ENCODE measurements at places on chromosomes 1 and 21.

DNA sequence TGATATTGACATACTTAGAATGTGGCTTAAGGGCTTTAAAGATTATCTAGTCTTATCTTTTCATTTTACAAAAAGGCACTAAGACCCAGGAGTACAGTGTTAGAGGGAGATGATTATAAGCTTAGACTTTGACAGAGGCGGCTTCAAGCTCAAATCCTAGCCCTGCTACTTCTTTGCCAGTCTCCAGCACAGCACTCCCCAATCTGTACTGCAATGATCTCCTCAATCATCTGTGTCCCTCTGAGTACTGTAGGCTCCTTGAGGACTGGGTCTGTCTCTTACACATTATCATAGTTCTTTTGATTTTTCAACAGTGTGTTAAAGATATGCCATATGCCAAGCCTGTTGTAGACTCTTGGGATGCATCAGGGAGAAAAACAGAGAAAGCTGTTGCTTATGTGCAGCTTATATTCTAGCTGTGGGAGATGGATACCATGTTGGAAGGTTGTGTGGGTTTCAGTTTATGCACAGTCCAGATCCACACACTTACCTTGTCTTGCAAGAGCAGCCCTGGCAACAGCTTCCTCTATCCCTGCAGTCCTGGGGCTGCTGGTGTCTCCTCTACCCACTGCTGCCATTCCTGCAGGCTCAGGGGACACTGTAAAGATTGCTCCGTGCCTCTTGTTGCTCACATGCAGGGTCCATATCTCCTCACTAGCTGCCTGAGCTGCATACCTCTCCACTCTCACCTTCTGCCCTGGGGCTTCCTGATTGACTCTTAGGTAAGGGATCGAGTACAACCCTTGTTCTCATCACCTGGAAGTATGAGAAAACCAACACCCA is 103.9 kb upstream of the TSPAN2 start:
- no peak for DNase-seq

DNA sequence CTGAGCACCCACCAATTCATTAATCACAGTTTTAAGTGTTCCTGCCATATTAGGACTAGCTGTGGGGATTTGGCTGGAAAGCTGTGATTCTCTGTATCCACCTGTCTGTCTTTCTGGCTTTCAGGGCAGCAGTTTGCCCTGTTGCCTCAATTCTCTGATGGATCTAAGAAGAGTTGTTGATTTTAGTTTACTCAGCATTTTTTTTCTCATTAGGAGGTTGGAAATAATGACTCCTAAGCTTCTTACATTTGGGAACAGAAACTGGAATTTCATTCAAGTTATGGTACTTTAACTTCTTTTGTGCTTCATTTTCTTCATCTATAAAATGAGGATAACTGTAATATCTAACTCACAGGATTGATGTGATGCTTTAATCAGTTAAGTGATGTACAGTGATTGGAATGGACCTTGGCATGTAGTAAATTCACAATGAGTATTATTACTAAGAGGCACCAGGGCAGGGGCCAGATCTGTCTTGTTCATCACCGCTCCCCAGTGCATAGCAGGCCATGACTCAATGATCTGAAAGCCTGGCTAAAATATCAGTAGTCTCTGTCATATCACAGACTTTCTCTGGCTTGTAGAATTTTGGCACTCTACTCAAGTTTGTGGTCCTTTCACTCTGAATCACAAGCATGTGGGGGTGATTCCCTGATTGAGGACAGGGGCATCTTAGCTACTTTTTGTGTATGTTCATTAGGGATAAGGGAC is 51.4 kb upstream of the GREM2 start:
- no peak for DNase-seq

- DNase-seq = no peak
These were observed 24.2 kb downstream of the MAEL start for GRCh38 chr1:167013108-167013929.

GRCh38 chr1:33434363-33434750 is 3.5 kb upstream of the PHC2 start:
- DNase-seq = no peak

DNA sequence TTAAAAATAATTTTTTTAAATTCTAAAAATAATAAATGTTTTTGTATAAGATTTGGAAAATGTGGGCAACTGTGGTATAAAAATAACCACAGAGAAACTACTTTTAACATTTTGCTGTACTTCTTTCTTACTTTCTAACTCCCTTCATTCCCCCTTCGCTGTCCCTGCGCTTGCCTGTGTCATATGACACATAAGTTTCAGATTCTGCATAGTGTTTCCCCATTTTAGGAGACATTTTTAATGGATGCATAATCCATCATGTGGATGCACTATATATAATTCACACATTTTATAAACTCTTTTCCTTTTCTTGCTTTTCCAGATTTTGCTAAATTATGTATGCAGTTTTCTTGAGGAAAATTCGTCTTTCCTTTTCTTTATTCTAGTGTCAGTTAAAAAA is 16.3 kb downstream of the ATG4C start:
- no peak for DNase-seq

- DNase-seq = no peak
These were observed 15.7 kb upstream of the ATP13A2 start for GRCh38 chr1:17027403-17027802.

DNA sequence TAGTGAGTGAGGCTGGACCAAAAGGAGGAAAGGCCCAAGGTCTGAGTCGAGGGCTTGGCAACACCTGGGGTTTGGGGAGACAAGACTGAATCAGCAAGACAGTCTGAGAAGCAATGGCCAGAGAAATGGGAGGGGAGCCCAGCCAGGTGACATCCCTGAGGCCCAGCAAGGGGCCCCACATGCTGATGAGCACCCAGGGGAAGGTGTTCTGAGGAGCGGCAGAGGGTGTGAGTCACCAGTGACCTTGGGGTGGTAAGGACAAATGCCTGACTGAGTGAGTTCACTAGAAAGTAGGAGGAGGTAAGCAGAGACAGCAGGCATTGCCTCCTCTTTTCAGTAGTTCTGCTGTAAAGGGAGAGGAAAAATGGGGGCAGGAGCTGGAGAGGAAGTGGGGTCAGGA is 192.4 kb upstream of the GALNT2 start:
- DNase-seq = no peak

- DNase-seq = no peak
These were observed 43.3 kb upstream of the USP25 start for GRCh38 chr21:15686506-15686905.

DNA sequence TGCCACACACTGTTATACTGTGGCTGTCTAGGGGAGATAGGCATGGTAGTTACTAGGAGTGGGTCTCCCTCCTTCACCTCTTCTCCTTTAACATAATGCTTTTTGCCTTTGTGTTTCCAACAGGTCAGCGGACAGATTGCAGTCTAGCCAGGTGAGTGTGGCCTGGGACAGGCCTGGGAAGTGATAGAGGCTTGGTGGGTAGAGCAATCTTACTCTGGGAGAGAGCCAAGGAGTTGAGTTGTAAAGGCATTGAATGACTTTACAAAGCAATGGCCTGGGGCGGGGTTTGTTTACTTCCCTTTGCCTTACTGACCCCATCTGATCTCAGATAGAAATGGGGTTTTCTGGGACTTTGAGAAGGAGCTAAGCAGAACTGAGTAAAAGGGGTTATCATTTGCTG is 51.0 kb upstream of the IKBKE start:
- no peak for DNase-seq

DNA sequence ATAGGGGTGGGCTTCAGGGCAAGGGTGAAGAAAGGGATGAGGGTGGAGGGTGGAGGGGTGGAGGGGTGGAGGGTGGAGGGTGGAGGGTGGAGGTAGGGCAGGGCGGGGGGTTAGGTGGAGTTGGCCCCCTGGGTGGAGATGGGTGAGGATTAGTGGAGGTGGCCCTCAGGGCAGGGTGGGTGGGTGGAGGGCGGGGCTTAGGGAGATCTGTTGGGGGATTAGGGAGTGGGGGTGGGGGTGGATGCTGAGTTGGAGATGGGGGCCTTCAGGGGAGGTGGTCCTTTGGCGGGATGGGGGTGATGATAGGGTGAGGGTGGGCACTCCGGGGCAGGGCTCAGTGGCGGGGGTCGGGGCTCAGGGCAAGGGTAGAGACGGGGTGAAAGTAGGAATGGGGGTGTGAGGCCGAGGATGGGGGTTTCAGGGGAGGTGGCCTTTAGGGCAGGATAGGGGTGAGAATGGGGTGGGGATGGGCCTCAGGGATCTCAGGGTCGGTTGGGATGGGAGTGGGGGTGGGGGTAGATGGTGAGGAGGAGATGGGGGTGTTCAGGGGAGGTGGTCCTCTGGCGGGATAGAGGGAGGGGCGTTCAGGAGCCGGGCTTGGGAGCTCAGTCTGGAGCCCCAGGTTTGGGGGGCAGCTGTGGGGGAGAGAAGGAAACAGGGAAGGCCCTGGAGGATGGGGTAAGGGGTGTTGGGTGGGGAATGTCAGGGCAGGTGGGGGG is 800 bp upstream of the DNMT3L start:
- no peak for DNase-seq

GRCh38 chr1:230758709-230759368 is 11.7 kb downstream of the CAPN9 start:
- peak; percentile 70 for DNase-seq

- DNase-seq = no peak
These were observed 27.1 kb upstream of the PTPRF start for GRCh38 chr1:43503534-43503933.

- no peak for DNase-seq
These were observed 7.0 kb upstream of the ABCD3 start for GRCh38 chr1:94411237-94411636.

DNA sequence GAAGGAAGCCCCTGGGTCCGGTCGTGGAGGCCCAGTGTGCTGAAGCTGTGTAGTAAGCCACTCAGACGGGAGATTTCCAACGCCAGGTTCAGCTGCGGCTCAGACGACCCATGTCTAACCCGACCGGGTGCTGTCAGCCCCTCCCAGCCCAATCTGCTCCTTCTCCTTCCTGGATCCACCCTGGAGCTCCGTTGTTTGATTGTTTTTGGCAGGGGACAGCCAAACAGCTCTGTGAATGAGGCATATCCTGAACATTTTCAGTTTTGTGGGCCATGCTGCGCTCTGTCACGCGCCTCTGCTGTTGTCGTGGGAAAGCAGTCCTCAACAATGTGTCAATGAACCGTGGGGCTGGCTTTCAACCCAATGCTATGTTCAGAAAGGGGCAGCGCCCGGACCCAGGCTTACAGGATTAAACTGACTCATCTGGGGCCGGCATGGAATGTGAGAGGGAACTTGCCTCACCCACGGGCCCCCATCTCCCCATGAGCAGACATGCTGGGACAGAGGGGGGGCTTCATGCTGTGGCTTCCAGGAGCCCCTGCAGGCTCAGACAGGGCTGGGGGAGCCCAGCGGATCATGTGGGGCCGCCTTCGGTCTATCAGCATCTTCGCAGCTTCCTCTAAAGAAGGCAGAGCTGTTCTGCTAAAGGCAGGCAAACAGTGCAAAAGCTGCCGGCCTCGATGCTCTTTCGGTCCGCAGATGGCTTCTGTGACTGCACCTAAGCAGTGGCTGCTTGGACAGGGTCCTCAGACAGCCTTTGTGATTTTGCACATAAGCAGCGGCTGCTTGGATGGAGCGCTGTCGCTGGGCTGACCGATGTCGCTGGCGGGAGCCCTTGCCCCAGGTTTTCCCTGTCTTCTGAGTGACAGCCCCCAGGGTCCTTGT is 101.7 kb downstream of the RIPK4 start:
- peak; percentile 56 for DNase-seq

DNA sequence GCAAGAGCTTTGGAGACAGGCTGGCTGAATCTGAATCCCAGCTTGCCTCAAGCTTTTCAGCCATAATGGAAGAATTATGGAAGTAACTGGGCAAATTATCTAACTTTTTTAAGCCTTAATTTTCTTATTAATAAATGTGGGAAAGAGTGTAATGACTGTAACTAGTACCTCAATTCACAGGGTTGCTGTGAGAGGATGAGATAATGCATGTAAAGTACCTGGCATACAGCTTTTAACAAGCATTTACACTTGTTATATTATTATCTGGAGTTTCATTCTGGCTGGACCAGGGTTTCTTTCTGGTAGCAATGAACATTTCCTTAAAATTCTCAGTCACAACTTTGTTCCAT is 15.9 kb upstream of the TNFSF4 start:
- DNase-seq = no peak

DNA sequence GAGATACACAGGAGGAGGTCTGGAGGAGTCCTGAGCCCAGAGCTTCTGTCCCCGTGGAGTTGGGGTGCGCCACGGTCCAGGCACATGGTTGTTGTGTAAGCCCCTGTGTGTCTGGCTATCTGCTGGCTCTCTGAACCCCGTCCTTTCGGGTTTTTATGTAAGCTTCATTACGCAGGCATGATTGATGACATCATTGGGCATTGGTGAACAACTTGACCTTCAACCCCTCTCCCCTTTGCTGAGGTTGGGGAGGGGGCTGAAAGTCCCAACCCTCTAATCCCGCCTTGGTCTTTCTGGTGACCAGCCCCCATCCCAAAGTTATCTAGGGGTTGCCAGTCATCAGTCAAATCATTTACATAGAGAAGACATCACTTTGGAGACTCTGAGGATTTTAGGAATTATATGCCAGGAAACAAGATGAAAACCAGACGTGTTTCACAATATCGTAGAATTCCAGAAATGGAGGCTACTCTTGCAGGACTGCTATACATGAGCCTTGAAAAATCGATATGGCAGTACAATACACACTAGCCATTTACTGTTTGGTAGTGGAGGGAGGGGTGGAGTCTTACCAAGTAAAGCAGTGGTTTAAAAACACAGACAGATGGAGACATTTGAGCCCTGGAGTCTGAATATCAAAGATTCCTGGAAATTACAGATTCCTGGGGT is 69.8 kb upstream of the SCAF4 start:
- DNase-seq = no peak

DNA sequence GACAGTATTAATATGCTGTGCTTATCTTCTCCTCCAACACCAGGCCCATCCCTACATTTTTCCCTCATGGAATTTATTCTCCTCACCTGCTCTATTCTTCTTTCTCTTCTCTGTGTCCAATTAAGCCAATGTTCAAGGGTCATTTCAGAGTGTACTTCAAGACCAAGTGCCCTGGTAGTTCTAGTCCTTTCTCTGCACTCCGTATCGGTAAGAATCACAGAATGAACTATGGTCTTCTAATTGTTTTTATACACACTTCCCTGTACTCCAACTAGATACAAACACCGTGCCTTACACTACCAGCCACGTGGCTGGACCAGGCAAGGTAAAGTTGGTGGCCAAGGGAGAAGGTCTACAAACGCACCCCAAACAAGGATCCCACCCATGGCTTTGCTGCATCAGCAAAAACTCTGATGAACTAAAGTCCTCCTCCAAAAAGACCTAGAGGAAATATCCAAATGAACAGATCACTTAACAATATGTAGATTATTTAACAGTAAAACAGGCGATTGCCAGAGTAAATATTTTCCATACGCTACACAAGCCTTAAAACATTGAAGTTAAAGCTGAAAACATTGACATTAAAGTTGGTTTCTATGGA is 40.1 kb upstream of the LPAR3 start:
- no peak for DNase-seq

DNA sequence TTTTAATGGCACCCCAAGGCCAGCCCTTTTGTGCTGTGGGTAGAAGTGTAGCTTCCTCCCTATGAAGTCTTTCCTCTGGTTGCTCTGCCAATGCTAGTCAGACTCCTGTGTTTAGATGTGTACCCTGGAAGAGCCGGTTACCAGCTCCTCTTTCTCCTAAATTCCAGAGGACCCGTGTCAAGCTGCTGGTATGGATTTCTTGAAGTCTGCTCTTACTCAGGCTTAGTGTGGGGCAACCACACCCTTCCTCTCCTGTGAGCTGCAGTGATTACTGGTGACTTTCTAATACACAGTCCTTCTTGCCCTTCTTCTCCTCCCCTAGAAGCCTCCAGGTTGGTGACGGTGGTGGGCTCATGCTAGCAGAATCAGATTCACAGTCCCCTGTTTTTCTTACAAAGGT is 74.1 kb upstream of the AKT3 start:
- no peak for DNase-seq

All from right hindlimb (tissue), 1 donor.